ENCODE measurements at places on chromosomes 11 and 22.

DNA sequence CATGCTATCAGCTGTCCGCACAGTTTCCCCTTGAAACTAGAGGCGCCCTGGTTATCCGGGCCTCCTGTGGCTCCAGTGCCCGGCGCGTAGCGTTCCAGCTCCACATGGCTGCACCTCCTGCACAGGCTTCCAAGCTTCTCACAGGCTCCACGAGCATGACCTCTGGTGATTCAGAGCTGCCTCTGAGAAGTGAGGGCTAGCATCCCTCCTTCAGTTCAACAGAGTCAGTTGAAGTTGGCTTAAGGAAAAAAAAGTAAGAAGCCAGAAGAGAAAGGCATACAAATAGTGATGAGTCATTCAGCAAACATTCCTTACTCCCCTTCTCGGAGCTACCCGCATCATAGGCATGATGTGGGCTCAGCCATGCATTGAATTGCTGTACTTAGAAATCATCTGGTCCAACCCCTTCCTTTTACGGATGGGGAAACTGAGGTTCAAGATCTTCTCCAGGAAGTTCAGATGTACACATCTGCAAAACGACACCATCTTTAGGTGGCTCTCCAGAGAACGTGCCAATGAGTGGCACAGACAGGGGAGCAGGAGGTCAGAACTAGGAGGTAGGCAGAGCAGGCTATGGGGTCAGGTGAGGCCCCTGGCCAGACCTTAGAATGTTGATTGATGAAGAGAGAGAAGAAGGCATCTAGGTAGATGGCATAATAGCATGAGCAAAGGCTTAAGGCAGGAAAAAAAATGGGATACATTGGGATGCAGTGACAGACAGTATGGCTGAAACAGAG, 216.3 kb upstream of the TBCEL start:
- peak; percentile 98 for DNase-seq

GRCh38 chr22:24376586-24376985, 50.8 kb upstream of the ADORA2A start:
- no peak for DNase-seq

GRCh38 chr11:116960930-116961329, 123.5 kb upstream of the APOA1 start:
- peak; percentile 93 for DNase-seq

DNA sequence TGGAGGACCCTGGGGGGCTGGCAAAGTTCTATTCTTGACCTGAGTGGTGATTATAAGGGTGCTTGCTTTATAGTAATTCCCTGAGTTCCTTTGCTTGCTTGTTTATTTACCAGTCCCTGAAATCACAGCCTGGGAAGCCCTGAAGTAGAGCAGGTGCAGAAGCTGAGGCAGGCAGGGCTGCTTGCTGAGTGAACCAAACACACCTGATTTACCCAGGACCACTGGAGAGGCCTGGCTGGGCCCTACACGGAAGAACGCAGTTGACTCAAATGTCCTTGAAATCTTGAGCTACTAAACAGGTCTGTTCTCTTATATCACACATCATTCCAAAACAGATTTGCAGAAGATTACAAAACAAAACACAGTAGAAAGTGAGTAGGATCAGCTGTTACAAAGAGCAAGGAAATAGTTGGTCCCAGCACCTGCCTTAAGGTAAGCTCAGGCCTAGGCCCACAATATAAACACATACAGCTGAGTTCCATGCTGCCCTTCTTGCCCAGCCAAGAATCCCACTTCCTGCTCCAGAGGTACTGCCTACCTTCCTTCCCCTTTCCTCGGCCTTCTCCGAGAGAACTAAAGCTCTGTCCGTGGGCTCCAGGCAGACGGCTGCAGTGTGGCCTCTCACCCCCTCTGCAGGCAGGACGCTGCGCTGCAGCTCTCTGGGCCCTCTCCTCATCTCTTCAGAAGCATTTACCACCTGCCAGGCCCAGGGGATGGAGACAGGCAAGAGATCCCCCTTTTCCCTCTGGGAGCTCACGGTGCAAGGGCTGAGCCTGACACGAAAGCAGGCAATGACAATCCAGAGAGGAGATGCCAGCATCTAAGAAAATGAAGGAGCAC, 46.1 kb upstream of the SCUBE2 start:
- peak; percentile 75 for DNase-seq

DNA sequence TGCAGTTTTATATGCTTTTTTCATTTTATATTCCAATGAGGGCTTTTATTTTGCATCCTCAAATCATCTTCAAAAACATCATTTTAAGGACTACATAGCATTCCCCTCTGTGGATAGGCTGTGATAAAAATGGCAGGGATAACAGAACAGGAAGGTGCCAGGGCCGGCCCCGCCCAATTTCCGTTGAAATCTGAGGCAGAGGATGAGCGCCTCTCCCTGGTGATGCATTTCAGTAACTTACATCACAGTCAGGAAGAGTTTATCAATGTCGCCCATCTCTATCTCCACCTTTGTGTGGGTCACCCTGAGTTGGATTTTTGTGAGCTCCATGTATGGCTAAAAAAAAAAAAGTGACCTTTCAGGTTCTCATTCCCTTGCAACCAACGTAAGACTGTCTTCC, 201.6 kb downstream of the DSCAML1 start:
- no peak for DNase-seq

- DNase-seq = peak; percentile 77
Observed at GRCh38 chr11:43937434-43938411, 4.7 kb upstream of the C11orf96 start.

GRCh38 chr11:68039526-68040086, 781 bp downstream of the TCIRG1 start:
- DNase-seq = no peak
